BJ (cell line): ENCODE measurements at places on chromosomes 7 and 10. TPM values are rescaled to one million over a fixed set of nuclear protein-coding genes. Genes with fewer than 3 reads are reported as not detected.
A peak's percentile ranks its signal among the peaks of the same experiment; 100 is the strongest.

The NME8 gene
- not detected in 2 replicates for polyA plus RNA-seq

DNA sequence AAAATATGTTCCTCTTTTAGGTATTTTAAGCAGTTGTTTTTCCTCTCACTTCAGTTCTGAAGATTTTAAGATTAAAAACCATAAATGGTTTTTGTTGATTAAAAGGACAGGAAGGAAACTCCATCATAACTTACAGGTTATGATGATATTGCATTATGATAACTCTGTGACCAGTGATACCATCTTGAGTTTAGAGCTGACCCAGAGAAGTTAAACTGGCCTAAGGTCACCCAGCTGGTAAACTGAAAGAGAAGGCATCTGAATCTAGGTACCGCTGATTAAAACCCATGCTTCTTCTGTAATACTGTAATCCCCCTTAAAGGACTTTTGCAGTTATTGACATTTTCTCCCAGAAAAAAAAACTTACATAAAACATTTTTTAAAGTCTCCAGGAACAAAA lies 29.6 kb downstream of the LOXL4 start:
- DNase-seq: no peak

GRCh38 chr10:75012471-75012870 lies 99.0 kb upstream of the SAMD8 start:
- DNase-seq: no peak

DNA sequence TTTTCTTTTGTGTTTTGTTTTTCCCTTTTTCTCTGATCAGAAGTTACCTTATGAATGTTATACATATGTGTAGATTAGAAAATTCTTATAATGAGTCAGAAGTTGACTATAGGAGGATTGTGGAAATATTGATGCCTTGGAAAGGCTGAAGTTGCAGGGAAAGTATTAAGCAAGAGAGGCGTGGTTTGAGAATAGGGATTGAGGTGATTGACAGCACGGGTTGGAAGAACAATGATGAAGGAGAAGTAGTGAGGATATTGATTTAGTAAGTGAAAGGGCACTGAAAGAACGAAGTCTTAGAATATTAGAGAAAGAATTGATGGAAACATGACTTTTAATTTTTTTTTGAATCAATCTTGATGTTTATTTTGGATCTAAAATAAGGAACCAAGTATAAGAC lies 176.0 kb downstream of the EXOC4 start:
- DNase-seq: no peak

- DNase-seq: peak; percentile 54
These were observed 8.8 kb upstream of the ZCCHC24 start for GRCh38 chr10:79454259-79454658.

GRCh38 chr10:124560377-124561105 lies 98.9 kb downstream of the LHPP start:
- DNase-seq: peak; percentile 75

- DNase-seq: no peak
These were observed 9.8 kb upstream of the PARD3 start for GRCh38 chr10:34824870-34825269.

GRCh38 chr10:509361-510102 lies 179.9 kb downstream of the DIP2C start:
- no peak for DNase-seq

DNA sequence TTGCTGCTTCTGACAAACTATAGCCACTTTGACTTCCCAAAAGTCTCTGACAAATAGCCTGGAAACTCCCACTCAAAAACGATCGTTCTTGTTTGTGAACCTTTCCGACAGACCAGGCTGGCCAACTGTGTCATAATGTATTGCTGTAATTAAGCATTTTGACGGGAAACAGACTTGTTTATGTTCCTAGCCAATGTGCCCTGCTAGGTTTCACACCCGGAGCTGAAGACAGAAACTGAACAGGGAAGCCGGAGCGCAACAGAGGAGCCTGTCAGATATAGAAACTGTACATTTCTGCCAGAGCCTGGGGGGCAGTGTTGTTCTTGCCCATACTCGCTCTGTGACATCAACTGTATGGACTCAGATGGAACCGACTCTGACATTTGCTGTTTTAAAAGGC lies 55.3 kb upstream of the C7orf33 start:
- no peak for DNase-seq
